ENCODE measurements at places on chromosomes 4 and X.

DNA sequence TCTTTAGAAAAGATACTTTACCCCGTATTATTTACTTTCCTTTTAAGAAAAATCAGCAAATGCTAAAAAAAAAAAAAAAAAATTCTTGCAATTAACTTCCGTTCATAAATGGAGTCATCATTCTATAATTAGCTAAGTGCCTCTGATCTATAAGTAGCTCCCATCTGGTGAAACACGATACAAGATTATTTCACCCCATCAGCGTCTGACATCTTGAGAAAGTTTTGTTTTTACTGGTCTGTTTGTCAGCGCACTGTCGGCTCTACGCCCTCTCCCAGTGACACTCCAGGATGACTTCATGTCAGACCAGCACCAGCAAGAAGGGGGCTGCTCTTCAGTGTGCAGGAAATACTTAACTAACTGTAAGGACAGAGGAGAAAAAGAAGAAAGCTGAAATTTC is 108.3 kb downstream of the AFAP1 start:
- peak; percentile 52 for DNase-seq

GRCh38 chr4:110967936-110968335 is 345.1 kb upstream of the PITX2 start:
- DNase-seq = no peak

- no peak for DNase-seq
Observed at GRCh38 chrX:85024044-85024443, 20.4 kb downstream of the APOOL start.

GRCh38 chr4:90648311-90648710 is 521.1 kb downstream of the CCSER1 start:
- no peak for DNase-seq

DNA sequence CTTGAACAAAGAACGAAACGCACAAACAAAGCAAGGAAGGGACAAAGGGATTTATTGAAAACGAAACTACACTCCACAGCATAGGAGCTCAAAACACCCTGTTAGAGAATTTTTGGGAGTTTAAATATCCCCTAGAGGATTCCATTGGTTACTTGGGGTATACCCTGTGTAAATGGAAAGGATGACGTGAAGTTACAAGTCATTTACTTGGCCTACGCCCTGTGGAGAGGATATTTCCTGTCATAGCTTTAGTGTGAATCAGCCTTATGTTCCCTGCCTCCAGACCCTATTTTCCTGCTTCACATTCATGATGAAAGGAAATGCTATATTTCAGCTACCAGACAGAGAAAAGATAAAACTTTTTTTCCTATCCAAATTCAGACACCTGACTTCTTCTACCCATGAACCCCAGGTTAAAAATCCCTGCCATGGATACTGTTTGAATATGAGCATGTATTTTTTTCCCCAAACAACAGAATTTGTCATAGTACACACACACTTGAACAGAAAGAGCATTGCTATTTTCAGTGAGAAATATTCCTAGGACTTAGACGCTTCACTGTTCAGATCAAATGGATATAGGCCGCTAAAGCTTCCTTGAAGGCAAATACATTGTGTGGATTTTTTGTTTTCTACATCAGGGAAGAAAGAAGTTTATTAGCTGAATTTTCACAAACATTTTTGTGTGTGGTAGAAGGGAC is 20.4 kb downstream of the PIN4 start:
- no peak for DNase-seq

DNA sequence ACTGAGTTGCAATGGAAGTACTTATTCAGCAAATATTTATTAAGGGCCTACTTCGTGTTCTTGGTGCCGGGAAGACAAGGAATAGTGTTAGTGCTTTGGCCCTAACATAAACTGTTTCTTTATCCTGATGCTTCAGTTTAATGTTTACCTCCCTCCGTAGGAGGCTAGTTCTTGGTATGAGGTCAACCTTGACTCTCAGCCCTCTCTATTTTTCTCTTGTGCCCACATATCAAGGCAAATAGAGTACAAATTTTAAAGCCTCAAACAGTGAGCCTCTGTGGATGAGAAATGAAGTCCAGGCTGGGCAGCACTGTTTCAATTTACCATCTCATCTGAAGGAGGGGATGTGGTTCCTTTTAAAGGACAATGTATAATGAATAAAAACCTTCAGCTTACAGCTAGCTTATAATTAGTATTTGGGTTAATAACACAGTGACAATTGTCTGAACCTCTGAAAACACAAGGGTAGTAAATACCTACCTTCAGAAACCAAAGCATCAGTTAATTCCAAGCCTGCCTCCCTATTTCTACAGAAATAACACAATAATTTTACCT is 68.5 kb downstream of the SH3RF1 start:
- DNase-seq = no peak

- peak; percentile 57 for DNase-seq
Observed at GRCh38 chr4:73257234-73257633, 1.4 kb downstream of the ANKRD17 start.

DNA sequence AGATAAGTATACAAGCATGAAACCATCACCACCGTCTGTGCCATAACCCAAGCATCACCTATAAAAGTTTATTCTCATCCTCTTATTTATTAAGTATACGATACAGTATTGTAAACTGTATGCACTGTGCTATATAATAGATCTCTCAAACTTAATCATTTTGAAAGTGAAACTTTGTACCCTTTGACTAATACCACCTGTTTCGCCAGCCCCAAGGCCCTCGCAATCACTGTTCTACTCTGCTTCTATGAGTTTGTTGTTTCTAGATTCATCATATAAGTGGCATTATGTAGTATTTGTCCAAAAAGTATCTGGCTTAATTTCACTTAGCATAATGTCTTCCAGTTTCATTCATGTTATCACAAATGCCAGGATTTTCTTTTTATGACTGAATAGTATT is 72.1 kb upstream of the DOCK11 start:
- DNase-seq = peak; percentile 14

DNA sequence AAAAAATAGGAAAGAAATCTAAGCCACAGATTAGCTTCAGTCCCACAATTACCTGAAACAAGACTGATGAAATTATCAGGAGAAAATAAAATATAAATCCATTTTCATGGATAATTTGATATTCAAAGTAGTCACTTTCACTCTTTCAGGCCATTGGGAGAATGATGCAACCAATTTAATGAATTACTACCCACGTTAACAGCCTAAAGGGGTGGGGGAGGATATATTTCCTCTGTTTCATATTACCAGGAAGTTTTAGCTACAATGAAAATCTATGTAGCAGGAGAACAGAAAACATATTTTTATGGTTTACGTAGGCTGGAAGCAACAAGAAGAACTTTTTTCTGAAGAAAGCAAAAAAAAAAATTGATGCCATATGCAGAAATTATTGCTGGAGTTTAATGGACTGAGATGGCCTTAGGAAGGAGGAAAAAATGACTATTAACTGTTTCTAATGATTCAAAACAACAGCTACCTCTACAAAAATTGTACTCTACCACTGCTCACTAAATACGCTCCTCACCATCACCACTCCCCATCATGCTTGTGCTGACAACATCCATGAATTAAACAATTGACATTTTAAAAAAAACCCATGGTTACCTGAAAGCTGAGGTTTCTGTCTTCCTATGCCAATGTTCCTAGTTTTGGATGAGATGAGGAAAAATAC is 100.9 kb downstream of the CXXC4 start:
- no peak for DNase-seq

- no peak for DNase-seq
Observed at GRCh38 chr4:115430024-115430423, 316.6 kb upstream of the NDST4 start.

DNA sequence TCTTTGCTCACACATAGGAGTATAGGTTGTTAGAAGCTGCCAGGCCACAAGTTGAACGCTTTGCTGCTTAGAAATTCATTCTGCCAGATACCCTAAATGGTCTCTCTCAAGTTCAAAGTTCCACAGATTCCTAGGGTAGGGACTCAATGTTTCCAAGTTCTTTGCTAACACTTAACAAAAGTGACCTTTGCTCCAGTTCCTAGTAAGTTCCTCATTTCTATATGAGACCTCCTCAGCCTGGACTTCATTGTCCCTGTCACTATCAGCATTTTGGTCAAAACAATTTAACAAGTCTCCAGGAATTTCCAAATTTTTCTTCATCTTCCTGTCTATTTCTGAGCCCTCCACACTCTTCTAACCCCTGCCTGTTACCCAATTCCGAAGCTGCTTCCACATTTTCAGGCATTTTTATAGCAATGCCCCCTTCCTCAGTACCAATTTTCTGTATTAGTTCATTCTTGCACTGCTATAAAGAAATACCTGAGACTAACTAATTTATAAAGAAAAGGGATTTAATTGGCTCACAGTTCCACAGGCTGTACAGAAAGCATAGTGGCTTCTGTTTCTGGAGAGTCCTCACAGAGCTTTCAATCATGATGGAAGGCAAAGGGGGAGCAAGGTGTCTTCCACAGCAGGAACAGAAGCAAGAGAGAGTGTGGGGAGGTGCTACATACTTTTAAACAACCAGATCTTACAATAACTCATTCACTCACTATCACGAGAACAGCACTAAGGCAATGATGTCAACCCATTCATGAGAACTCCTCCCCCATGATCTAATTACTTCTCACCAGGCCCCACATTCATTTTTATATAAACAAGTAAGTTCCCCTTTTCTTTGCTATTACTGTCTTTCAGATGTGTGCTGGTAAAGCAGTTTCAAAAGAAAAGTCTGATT is 11.5 kb upstream of the TLR1 start:
- peak; percentile 51 for DNase-seq

DNA sequence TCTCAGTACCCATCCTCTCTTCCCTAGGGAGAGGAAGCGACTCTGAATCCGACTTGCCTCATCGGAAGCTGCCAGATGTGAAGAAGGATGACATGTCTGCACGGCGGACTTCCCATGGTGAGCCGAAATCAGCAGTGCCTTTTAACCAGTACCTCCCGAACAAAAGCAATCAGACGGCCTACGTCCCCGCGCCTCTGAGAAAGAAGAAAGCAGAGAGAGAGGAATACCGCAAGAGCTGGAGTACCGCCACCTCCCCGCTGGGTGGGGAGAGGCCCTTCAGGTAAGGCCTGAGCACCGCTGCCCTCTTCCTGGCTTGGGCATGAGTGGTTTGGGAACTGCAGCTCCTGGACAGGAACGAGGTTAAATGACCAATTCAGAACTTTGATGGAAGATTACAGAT is 81.2 kb downstream of the LIMCH1 start:
- no peak for DNase-seq

DNA sequence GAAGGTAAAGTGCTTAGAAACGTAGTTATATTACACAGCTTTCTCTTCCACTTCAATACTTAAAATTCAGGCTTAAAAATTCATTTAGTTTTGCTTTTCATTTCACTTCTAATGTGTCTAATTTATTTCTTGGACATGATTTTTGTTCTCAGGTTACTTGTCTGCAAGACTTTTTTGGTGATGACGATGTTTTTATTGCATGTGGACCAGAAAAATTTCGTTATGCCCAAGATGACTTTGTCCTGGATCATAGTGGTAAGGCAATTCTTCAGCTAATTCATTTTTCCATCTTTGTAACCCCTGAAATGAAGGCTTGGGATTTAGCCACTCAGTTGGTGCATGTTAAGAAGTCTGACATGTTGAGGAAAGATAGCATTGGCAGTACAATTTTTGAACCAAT is 114.7 kb downstream of the DCLK2 start:
- DNase-seq = no peak

DNA sequence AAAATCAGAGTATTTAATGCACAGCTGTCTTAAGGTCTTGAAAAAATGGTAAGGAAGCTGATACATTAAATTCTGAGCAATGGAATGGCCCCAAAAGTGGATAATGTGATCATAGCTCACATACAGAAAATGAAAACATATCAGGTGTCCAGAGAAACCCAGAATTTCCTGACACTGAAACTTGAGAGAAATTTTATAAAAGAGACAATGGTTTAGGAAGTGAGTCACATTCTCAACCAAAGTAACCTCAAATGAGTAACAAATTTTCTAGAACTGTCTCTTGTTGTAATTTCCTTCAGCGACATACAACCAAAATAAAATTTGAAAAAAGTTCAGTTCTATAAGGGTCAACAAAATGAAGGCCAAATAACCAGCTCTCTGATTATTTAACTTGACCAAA is 37.4 kb upstream of the PACRGL start:
- no peak for DNase-seq

- peak; percentile 75 for DNase-seq
Observed at GRCh38 chrX:154013614-154014360, 5.9 kb downstream of the IRAK1 start.

DNA sequence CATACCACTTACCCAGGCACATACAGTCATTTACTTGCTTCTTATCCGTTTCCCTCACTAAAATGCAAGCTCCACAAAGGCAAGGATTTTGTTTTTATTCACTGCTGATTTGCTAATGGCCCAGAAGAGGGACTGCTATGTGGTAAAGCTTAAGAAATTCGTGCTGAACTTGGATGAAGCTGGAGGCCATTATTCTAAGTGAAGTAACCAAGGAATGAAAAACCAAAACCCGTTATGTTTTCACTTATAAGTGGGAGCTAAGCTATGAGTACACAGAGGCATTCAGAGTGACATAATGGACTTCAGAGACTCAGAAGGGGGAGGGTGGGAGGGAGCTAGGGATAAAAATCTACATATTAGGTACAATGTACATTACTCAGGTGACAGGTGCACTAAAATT is 47.2 kb downstream of the RAB33B start:
- DNase-seq = no peak
